ENCODE measurements at places on chromosomes 2 and 18.

GRCh38 chr2:197986977-197987376 is 182.6 kb downstream of the PLCL1 start:
- DNase-seq: no peak

DNA sequence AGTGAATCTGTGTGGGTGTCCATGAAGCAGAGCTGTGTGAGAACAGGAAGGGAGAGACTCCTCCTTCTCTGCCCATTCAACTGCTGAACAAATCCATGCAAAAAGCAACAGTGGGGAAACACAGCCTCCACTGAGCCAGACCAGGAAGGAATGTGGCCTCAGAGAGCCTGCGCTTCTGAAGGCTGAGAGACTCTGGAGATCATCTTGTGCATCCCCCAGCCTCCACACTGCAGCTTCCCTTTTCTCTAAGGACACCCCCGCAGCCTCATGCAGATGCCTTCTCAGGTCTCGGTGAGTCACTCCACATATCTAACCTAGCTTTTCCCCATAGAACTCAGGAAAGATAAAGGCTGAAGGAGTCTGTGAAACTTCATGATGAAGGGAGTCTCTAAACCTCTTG is 402.9 kb downstream of the TNS1 start:
- DNase-seq: no peak

DNA sequence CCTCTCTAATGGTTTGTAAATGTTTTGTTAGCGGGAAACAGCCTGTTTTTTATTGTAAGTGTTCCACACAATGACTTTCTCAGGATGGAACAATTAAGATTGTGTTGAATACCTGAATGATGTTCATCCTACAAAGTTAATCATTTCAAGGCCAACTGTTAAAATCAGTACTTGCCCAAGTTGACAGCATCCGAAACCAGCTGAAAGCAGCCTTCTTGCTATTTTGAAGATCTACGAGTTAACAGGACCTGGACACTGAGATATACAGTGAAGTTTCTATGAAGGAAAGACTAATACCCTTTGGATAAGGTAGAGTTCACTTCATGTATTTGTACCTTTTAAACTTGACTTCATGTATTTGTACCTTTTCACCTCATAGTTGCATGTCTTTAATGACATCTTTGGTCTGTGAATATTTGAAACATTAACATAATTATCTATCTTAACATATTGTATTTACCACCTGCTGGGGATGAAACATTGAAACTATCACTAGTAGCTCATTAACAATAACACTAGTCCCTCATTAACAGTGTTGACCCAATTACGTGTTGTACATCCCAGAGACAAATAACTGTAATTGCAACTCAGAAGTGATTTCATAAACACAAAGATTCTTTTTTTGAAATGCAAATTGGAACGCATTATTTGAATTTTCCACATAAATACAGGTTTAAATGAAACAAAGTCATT is 556.0 kb upstream of the MEX3C start:
- no peak for DNase-seq

DNA sequence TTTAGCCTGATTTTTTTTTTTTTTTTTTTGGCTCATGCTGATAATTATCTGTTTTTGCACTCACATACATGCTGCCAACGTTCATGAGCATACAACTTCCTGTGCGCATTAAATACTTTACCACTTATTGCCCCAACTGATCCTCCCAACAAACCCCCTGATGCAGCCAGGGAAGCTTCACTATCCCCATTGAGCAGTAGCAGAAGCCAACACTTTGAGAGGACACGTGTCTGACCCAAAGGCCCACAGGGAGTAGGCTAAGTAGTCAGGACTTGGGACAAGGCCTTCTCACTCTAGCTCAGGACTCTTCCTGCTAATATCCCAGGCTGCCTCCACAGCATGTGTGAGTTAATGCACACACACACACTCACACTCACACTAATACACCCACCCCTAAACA is 36.2 kb upstream of the MAT2A start:
- DNase-seq: no peak

GRCh38 chr2:159133797-159134196 is 152.7 kb downstream of the WDSUB1 start:
- DNase-seq: peak; percentile 26

GRCh38 chr2:226721541-226721940 is 78.1 kb downstream of the IRS1 start:
- DNase-seq: no peak

DNA sequence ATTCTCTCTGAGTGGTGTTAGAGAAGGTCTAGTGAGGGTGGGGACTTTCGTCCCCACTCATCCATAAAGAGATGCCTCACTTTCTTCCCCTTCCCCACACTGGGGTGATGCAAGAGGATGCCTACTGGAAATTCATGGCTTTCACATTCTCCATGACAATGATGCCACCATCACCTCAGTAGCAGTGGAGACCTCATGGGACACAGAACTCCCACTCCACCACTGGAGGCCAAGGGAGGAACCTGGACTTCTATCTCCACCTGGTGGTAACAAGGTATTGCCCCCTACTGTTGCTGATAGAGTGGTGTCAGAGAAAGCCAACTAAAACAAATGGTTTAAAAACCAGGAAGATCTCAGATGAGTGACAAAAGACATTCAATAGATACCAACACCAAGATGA is 110.9 kb downstream of the INHBB start:
- no peak for DNase-seq
